ENCODE measurements at places on chromosomes 6 and 20. TPM values are rescaled to one million over a fixed set of nuclear protein-coding genes. Genes with fewer than 3 reads are reported as not detected.

GRCh38 chr20:62605236-62605943 is 36.9 kb upstream of the SLCO4A1 start:
- no peak for DNase-seq

DNA sequence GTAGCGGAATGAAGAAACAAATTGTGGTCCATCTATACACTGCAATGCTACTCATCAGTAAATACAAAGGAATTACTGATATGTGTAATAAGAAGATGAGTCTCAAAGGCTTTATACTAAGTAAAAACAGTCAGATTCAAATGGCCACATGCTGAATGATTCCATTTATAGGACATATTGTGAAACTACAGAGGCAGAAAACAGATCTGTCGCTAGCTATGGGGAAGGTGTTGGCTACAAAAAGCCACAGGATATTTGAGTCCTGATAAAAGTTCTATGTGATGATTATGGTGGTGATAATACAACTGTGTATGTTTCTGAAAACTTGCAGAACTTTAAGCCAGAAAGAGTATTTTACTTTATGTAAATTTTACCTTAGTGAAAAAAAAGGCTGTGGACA is 313.2 kb downstream of the HDGFL1 start:
- no peak for DNase-seq

GRCh38 chr20:34629342-34629741 is 47.5 kb downstream of the PIGU start:
- DNase-seq, result no peak

DNA sequence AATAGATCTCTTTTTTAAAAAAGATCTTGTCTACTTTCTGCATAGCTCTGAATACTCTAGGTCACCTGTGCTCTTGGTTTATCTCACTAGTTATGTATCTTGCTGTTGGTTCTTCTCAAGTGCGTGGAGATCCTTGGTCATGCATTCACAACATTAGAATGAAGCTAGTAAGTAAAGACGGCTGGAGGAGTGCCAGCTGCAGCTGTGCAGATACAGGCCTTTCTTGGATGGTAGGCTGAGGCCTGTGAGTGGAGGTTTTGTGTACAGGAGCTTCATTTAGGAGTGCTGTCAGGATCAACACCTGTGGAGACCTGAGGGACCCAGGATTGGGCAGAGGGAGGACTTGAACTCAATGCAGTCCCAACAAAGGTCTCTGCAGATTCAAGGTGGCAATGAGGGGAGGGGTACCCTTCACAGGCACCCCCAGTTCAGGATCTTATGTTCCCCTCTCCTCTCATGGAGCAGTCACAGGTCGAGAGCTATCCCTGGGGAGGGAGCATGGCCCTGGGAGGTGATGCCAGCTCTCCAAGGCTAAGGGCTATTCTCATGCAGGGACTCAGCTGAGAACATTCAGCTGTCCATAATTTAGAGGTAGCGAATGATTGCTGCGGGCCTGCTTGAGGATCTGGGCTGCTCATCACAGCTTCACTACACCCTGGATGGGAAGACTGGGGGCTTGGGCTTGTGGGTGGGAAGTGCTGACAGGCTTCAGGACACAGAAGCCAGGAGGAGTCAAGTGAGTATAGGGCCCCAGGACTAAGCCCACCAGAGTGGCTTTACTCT is 98.9 kb upstream of the ENPP5 start:
- no peak for DNase-seq

Gene CLIC5
- total RNA-seq, result 8.2 TPM

DNA sequence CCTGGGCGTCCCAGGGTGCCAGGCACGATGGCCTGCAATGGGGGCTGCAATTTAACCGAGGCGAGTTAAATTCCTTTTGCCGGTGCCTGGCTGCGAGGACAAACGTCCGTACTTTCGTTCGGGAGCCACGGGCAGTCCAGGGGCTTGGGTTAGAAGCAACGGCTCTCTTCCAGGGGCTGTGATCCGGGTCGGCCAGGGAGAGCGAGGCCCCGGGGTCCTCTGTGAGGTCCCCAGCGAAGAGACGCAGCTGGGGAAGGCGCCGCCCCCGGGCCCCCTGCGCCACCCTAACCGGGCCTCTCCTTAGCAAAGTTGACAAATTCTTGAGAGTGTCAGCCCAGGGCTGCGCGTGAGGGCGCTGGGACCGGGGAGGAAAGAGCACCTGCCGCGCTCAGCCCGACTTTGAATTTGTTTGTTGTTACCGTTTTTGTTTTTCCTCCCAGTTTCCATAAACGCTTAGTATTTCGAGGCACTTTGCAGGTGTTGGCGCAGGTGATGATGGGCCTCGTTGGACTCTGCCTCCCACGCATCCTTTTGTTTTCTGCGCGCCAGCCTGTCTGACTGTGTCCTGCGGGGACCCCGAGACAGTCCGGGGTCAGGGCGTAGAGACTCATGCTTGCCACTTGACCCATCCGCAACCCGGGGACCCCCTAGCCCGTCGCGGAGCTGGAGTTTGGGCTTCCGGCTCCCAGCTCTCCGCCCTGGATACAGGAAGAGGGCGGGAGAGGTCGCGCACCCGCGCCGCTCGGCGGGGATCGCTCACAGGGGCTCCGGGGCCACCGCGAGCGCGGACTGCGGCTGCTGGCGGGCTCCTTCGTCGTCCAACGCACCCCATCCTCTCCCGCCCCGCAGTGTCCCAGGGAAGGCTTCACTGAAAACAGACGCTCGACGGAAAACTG is 5.8 kb downstream of the OLIG3 start:
- DNase-seq, result no peak

DNA sequence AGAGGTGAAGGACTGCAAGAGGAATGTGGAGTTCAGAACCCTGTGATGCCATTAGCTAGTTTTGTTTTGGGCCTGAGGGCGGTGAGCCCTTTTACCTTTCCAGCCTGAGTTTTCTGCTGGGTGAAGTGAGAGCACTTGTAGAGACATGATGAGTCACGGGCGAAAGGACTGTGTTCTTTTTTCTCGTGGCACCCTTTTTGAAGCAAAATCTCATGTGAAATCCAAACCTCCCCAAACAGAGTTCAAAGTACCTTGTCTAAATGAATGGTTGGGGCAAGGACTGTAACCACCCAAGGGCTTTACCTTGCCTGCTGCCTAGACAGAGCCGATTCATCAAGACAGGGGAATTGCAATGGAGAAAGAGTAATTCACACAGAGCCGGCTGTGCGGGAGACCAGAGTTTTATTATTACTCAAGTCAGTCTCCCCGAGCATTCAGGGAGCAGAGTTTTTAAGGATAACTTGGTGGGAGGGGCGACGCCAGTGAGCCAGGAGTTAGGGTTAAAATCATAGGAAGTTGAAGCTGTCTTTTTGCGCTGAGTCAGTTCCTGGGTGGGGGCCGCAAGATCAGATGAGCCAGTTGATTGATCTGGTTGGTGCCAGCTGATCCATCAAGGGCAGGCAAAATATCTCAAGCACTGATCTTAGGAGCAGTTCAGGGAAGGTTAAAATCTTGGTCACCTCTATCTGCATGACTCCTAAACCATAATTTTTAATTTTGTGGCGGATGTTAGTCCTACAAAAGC is 25.8 kb downstream of the SAMD5 start:
- no peak for DNase-seq

DNA sequence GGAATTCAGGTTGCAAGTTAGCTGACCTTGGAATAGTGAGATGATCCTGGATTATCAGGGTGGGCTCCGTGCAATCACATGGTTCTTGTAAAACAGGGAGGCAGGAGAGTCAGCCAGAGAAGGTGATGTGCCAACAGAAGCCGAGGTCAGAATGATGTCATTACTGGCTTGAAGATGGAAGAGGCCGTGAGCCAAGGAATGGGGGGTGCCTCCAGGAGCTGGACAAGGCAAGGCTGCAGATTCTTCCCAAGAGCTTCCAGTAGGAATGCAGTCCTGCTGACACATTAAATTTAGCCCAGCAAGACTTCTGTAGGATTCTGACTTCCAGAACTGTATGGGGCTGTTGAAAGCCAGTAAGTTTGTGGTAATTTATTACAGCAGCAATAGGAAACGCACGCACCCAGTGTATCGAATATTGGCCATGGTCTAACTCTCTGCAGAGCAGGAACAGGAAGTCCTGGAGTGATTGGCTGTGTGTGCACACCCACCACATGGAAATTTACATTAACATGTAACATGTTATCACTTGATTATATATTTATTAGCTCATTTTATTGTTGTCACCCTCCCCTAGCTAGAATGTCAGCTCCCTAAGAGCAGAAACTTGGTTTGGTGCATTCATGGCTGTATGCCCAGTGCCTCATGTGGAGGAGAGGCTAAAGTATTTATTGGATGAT is 19.1 kb downstream of the SLC24A3 start:
- no peak for DNase-seq

DNA sequence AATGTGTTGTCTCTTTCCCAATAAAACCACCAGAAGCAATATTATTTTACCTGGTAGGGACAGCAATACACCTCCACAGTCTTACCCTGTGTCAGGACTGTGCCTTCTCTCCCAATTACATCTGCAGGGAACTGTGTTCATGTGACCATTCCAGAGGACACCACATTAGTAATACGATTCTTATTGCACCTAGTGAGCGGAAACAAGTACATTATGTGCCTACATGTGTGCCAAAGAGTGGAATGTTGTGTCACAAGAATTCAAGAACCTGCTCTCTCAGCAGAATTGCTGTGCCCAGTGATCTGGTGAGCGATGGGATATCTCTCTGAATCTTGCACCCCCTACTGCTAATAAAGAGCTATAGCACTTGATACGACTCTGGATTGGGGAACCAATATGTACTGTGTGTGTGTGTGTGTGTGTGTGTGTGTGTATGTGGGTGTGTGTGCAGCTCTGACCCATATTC is 57.4 kb upstream of the FOXC1 start:
- DNase-seq, result no peak

- DNase-seq, result peak; percentile 30
Measured at GRCh38 chr6:150088481-150089154, 19.7 kb upstream of the ULBP3 start.

Gene PAX1
- total RNA-seq, result not detected

Gene HSPA12B
- total RNA-seq, result 28.0 TPM

Gene TTI1
- 10.9 TPM for total RNA-seq

GRCh38 chr6:43454290-43454695 is 1.1 kb downstream of the DLK2 start:
- no peak for DNase-seq

- no peak for DNase-seq
Measured at GRCh38 chr20:44660581-44660980, 9.1 kb upstream of the ADA start.

GRCh38 chr20:16205507-16205906 is 367.7 kb downstream of the KIF16B start:
- DNase-seq, result no peak

DNA sequence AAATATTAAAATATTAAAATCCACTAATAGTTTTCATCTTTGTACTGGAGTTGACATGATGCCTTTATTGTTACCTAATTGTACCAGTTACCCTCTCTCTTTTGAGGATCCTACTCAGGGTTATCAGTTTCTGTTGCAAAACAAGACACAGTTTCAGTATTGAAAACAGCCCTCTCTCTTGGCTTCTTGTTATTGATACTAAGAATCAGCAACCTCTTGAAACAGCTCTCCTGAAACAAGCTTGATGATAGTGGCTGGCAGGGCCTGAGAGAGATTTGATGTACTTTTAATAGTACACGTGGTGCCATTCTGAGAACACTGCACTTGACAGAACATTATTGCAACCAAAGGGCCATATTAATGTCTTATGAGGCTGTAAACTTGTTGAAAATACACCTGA is 64.9 kb upstream of the MEI4 start:
- no peak for DNase-seq

- no peak for DNase-seq
Measured at GRCh38 chr20:46022411-46023147, 6.4 kb upstream of the SLC12A5 start.

DNA sequence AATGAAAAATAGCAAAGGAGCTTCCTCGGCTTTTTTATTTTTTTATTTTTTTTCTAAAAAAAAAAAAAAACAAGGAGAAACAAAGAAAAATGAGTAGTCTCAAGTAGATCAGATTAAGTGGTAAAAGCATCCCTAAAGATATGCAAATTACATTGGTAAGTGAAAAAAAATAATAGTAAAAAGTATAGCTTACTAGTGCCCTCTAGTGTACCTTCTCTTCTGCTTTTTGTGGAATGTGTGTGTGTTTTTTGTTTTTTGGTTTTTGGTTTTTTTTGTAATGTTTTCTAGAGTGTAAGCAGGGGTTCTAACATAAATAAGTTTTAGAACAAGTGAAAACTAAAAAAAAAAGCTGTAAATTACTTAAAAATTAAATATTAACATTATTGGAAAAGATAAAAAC is 1062.0 kb downstream of the HACE1 start:
- DNase-seq, result no peak

- DNase-seq, result no peak
Measured at GRCh38 chr20:25637247-25637646, 13.4 kb upstream of the NANP start.

Gene CGA
- not detected for total RNA-seq

Gene FKBP1C
- total RNA-seq, result not detected

DNA sequence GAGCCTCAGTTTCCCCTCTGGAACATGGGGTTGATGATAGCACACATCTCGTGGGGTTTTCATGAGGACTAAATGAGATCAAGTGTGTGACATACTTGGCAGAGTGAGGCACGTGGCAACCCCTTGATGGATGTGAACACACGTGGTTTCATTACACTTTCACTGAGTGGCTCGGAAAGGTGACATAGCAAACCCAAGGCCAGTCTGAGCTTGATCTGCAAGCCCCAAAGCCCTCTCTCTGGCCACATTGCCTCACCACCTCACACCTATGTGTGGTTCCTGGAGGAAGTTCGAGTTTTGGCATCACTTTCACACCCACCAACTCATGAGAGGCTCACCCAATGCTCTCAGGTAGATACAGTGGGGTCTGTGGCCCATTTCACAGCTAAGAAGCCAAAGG is 60.0 kb downstream of the CPNE5 start:
- DNase-seq, result no peak

Gene ZBTB46
- total RNA-seq, result 34.7 TPM

Data from mesenteric fat pad (tissue), 1 donor.